ENCODE measurements at places on chromosomes 3 and 15.

- DNase-seq, result peak; percentile 12
Measured at GRCh38 chr3:151709847-151710246, 23.9 kb upstream of the AADACL2 start.

- DNase-seq, result no peak
Measured at GRCh38 chr15:100633763-100634075, 31.3 kb downstream of the ASB7 start.

DNA sequence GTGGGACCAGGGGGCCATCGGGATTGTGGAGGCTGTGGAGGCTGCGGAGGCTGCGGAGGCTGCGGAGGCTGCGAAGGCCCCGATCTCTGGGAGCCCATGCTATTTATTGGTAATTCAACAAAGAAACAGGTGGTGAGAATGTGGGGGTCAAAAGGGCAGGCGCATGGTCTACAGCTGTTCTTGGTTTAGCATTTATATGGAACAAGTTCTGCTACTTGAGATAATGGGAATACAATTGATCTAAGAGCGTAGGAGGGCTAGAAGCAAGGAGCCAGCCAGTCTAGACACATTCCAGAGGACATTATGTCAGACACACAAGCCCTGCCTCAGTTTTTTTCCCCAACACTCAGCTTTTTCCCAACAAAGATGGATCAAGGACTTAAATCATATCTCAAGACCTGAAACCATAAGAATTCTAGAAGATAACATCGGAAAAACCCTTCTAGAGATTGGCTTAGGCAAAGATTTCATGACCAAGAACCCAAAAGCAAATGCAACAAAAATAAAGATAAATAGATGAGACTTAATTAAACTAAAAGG, 20.1 kb downstream of the C3orf80 start:
- DNase-seq, result no peak

GRCh38 chr15:56835718-56836171, 82.7 kb upstream of the TCF12 start:
- DNase-seq, result no peak

DNA sequence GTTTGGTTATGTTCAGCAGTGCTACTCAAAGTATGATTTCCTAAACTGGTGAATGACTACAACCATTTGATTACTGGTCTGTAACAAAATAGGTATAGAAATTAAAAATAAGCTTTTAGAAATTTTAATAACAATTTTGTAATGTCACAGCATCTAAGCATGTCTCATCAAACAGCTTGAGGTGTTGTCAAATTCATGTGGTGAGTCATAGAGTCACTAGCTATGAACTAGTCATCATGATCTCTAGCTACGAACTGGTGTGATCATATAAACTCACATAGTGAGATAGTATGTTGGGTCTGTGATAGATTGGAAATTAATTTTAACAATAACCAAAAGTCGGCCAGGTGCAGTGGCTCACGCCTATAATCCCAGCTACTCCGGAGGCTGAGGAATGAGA, 213.9 kb upstream of the RBMS3 start:
- no peak for DNase-seq

DNA sequence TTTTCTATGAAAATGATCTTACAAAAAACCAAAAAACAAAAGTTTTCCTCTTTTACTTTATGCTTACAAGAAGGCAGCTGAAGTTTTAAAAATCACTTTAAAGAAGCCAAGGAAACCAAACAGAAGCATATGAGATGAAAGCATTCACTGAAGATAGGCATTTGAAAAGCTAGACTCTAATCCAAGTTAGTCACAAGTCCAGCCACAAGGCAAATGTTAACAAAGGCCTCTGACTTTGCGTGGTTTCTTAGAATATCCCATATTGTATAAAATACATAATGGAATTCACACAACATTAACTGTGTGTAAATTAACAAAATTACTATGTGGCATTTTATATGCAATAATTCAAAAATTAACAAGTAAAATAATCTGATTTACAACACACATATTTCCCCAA, 17.7 kb downstream of the MRPL3 start:
- DNase-seq, result no peak

DNA sequence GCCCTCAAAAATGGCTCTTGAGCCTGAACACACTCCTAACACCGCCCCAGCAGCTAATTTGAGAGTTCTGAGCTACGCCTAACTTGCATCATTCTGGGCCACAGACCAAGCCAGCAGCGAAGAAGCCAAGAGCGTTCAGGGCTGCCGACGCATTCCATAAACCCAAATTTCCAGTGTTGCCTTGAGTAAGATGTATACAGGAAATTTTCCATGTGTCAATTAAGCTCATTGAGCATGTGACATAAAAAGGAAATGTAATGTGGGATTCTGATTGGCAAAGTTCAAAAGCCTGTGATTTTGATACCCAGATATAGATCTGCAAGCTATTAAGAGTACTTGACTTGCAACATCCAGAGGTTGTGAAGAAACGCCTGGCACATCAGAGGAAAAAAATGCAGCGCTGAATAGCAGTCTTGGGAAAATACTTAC, 148.6 kb upstream of the NR2F2 start:
- peak; percentile 89 for DNase-seq

DNA sequence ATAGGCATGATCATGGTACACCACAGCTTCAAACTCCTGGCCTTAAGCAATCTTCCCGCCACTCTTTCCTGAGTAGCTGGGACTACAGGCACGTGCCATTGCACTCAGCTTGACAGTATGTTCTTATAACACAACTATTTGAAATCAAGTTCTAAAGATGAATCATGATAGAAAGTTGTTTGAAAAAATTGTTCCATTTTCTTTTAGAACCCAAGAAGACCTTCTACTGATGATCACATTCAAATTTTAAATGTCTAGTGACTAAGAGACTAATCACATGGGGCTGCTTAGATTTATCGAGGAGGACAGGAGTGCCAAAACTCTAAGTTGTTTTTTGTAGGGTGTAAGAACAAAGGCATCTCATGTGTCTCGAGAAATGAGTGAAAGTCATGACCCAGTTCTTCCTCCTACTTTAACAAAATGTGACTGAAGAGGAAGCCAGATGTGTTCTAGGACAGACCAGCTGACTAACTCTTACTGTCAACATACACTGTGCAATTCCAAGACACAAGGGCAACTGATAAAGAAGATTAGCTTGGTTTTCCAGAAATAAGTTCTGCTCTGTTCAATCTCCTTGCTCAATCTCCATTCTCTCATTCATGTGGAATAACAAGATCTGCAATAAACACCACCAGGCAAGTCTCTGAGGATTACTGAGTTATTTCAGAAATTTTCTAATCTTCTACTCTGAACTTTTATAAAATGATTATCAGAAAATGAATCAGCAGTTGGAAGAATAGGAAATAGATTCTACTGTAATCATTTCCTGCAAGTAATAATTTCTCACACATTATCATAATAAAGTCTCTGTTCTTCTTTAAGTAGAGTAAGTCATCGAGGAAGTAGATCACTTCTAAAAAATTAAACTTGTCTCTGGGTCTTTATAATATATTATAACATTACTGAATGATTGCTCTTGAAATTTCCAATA, 122.6 kb upstream of the CCNL1 start:
- peak; percentile 97 for DNase-seq

GRCh38 chr3:65385805-65386204, 652.9 kb downstream of the MAGI1 start:
- DNase-seq, result no peak

DNA sequence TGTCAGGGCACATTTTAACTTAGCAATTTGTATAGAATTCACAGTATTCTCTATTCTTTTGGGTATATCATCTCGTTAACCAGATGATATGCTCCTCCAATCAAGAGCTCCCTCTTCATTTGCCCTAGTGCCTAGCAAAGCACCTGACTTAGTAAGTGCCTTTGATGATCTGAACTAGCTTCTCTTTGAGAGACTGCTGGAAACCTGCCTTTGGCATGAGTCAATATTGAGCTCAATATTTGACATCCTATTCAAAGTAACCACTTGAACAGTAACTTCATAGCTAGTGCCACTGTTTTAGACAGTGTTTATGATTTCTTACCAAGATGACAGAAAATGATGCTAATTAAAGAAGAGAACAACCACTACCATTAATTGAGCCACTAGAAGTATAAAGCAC, 696.3 kb upstream of the UBE2E2 start:
- DNase-seq, result no peak

DNA sequence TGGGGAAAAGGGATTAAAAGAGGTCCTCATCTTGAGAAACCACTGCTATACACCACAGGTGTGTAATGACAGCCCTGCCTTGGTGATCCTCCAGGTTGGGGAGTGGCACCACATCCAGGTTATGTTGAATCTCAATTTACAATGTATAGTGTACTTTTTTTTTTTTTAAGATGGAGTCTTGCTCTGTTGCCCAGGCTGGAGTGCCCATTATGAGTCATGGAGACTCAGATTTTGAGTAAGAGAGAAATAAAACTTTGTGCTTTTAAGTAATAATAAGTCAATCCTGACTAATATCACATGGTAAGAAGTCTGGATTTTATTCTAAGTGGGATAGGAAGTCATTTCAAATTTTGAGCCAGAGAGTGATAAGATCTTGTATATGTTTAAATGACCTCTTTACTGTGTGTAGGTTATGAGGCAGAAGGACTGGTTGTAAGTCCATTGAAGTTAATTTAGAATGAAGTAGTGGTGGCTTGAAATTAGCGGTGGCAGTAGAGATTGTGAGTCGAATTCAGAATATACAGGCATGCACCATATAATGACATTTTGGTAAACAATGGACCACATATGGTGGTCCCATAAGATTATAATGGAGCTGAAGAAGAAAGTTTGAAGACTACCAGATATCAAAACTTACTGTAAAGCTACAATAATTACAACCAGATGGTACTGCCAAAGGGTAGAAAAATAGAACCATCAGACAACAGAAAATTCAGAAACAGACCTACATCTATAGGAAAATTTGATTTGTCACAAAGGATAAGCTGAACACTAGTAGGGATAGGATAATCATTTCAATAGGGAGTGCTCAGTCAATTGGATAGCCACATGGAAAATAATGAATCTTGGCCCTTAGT, 20.7 kb downstream of the POPDC2 start:
- no peak for DNase-seq

- peak; percentile 71 for DNase-seq
Measured at GRCh38 chr3:140441006-140441405, 236.9 kb upstream of the TRIM42 start.

DNA sequence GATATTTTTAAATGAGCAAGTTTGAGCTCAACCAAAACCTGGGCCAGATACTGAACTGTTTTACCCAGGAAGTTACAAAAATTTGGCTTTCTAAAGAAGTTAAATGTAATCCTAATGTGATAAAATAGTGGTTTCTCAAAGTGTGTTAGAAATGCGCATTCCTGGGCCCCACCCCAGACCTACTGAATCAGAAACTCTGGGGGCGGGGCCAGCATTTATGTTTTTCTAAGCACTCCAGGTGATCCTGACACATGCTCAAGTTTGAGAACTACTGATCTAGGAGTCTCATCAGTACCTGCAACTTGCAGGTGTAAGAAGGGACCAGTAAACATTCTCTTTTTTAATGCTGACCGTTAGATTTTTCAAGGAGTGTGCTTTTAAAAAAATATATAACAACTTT, 190.6 kb downstream of the VPS13C start:
- no peak for DNase-seq

- no peak for DNase-seq
Measured at GRCh38 chr15:50979041-50979440, 70.6 kb downstream of the AP4E1 start.

- DNase-seq, result no peak
Measured at GRCh38 chr15:70720228-70721016, 42.9 kb downstream of the UACA start.

DNA sequence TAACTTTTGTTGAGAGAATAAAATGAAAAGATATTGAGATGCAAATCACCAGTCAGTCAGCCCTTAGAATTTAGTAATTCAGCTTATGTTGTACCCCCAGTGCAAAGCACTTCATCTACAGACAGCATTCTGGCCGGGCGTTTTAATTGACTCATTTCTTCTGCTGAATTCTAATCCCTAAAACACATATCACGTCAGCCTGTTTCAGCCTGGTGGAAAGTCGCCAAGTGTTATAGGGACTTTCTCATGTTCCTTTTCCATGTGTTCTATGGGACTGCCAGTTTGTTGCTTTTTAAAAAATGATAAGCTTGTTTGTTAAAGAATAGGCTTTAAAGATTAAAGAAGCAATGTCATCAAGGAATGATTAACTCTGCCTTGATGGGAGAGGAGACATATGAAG, 169.7 kb upstream of the BFSP2 start:
- no peak for DNase-seq

- DNase-seq, result no peak
Measured at GRCh38 chr3:43005253-43005652, 26.1 kb downstream of the GASK1A start.

- peak; percentile 77 for DNase-seq
Measured at GRCh38 chr15:85482894-85483293, 102.5 kb downstream of the AKAP13 start.

DNA sequence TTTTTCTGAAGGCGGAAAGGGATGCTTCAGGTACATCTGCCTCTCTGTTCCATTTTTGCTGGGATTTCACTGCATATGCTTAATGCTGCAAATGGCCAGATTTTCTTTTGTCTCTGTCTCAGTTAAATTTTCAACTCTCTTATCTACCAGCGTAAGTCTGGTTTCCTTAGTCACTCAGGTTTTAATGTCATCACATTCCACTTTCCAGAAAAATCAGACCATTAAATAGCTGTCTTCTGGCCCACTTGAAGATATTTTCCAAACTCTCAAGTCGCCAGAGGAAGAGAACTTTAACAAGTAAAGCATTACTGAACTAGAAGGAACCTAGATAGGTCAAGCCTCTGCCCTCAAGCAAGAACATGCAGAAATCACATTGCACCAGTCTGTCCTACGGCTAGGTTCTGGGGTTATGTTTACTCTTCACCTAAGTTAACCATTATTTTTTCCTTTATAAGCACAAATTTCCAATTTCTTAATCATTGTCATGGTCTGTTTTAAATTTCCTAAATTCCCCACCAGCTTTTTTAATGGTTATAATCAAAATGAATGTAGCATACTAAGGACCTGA, 26.5 kb downstream of the AVEN start:
- DNase-seq, result no peak

GRCh38 chr15:77031376-77032050, 36.6 kb downstream of the PSTPIP1 start:
- DNase-seq, result no peak
